Large intestine (tissue), 12 donors: ENCODE measurements at places on chromosomes 1 and 21.

GRCh38 chr1:2556277-2556677 lies at the start of gene TNFRSF14:
Gene TNFRSF14 (plus strand): TSS chr1:2556371. CDS start chr1:2556665, 294 bp downstream.
- H3K36me3 ChIP-seq: peaks cover 35% of the 10 kb centered on the region
- DNase-seq: peak; percentile 61
- peaks cover 55% of the 10 kb centered on the region for H3K4me1 ChIP-seq
- H3K4me3 ChIP-seq: peak within 1 kb of the TSS; percentile 83
- peak within 1 kb of the TSS; percentile 98 for H3K27ac ChIP-seq
- no peaks in the 10 kb centered on the region for H3K27me3 ChIP-seq

DNA sequence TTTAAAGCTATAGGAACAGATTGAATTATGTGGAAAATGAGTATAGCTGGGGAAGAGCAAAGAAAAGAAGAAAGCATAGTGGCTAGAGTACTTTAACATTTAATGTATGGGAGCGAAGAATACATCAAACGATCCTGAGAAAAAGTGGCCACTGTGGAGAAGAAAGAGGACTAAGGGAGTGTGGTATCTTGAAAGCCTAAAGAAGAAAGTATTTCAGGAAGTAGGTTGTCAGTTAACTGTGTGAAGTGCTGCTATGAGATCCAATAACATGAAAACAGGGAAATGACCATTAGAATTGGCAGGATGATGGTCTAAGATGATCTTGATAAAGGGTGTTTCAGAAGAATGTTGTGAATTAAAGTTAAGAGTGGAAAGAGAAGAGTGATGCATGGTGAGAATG lies 219.6 kb upstream of the BEND5 start:
- H3K4me1 ChIP-seq: no peaks in the 10 kb centered on the region
- H3K36me3 ChIP-seq: no peaks in the 10 kb centered on the region
- DNase-seq: no peak
- no peaks in the 10 kb centered on the region for H3K27me3 ChIP-seq
- H3K27ac ChIP-seq: no peak overlapping the region
- no peak overlapping the region for H3K4me3 ChIP-seq

DNA sequence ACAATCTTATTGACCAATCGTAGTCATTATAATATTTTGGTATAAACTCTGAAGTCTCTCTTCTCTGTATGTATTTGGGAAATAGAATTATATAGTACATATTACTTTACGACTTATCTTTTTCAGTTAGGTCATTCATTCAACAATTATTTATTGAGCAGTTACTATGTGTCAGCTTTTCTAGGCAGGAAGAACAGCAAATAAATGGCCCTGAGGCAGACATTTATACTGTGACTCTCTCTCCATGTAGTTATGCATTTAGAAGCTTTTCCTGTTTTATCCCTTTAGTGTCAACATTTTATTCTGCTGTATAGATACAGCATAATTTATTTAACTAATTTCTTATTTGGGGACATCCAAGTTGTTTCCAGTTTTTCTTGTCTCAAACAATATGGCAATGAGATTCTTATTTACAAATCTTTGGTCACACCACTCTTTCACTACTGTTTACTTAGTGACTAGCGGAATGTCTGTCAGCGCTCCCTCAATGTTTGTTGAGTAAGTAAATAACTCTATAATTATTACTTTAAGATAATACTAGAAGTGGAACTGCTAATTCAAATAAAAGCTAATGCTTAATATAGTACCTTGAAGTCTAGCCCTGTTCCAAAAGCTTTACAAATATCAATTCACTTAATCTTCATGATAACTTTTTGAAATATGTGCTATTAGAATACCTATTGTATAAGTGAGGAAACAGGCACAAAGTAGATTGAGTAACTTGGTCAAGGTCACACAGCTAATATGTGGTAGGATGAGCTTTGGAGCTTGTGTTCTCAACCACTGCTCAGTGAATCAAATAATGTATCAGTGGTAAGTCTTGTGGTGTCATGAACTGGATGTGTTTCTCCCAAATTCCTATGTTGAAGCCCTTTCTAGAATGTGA lies 465.6 kb downstream of the SIPA1L2 start:
- no peaks in the 10 kb centered on the region for H3K27me3 ChIP-seq
- H3K27ac ChIP-seq: no peak overlapping the region
- no peaks in the 10 kb centered on the region for H3K4me1 ChIP-seq
- no peak for DNase-seq
- no peak overlapping the region for H3K4me3 ChIP-seq

- H3K4me3 ChIP-seq: no peak overlapping the region
- H3K36me3 ChIP-seq: no peaks in the 10 kb centered on the region
- no peaks in the 10 kb centered on the region for H3K27me3 ChIP-seq
- DNase-seq: no peak
- H3K27ac ChIP-seq: no peak overlapping the region
These were observed 10.1 kb downstream of the NRIP1 start for GRCh38 chr21:15054606-15055239.

GRCh38 chr1:244346972-244347618 lies 104.6 kb downstream of the ADSS2 start:
- H3K27me3 ChIP-seq: no peaks in the 10 kb centered on the region
- DNase-seq: peak; percentile 74
- H3K36me3 ChIP-seq: no peaks in the 10 kb centered on the region
- H3K4me3 ChIP-seq: no peak overlapping the region
- peaks cover 30% of the 10 kb centered on the region for H3K4me1 ChIP-seq
- H3K27ac ChIP-seq: peak overlapping the region; percentile 52

DNA sequence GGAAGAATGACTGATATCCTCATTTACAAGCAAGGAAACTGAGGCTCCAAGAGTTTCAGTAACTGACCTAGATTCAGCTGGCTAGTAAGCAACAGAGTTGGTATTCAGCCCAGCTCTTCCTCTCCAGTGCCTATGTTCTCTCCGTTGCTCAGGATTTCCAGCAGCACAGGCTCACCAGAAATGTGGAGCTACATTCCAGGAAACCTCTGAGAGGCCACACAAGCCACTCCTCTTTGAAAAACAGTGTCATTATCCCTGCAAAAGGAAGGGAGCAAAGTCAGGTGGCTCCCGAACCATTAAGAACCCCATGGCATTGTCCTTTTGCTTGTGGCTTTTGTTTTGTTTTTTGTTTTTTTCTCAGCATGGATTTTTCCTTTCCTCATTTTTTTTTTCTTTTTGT lies 40.6 kb upstream of the DUSP10 start:
- no peaks in the 10 kb centered on the region for H3K27me3 ChIP-seq
- no peak for DNase-seq
- H3K4me3 ChIP-seq: no peak overlapping the region
- H3K27ac ChIP-seq: no peak overlapping the region

DNA sequence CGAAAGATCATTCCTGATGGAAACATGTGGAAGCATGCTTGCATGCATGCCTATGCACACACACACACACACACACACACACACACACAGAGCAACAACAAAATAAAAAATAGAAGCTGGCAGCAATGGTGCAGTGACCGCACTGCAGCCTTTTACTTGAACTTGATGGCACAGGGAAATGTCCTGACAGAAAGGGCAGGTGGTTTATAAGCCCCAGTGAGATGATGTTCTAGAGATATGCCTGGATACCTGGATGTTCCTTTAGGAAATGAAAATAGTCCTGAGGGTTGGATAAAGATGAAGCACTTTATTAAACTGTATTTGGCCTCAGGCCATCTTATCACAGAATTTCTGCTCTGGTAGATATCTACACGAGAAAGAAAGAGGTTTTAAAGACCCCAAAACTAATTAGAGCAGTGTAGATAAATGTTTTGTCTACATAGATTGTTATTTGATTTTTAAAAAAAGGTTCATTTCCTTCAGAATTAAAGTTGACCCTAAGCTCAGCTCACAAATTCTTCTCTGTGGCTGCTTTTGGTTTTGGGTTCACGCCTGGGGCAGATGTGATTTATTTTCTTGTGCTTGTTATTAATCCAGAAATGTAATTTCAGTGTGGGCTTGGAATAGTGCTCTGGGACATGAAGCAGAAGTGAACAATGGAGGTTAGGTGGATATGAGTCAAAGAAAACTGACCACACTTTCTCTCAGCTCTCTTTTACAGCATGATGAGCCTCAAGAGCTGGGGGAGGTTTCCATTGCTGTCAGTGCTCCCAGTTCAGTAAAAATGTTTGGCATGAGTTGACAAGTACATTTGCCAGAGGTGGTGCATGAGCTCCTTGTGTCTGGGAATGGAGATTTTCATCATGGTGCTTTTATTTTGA lies 22.9 kb downstream of the ADAM30 start:
- H3K4me3 ChIP-seq: no peak overlapping the region
- no peak overlapping the region for H3K27ac ChIP-seq
- DNase-seq: no peak
- no peaks in the 10 kb centered on the region for H3K36me3 ChIP-seq
- peaks cover 6% of the 10 kb centered on the region for H3K4me1 ChIP-seq

GRCh38 chr1:113918243-113918642 lies 10.9 kb upstream of the HIPK1 start:
- no peaks in the 10 kb centered on the region for H3K36me3 ChIP-seq
- H3K4me3 ChIP-seq: no peak overlapping the region
- no peaks in the 10 kb centered on the region for H3K4me1 ChIP-seq
- H3K27me3 ChIP-seq: no peaks in the 10 kb centered on the region
- no peak overlapping the region for H3K27ac ChIP-seq

- DNase-seq: no peak
- no peaks in the 10 kb centered on the region for H3K27me3 ChIP-seq
- no peaks in the 10 kb centered on the region for H3K4me1 ChIP-seq
- H3K27ac ChIP-seq: no peak overlapping the region
- H3K4me3 ChIP-seq: no peak overlapping the region
These were observed 12.6 kb upstream of the FMO2 start for GRCh38 chr1:171172471-171172870.

- peaks cover 16% of the 10 kb centered on the region for H3K36me3 ChIP-seq
- H3K27ac ChIP-seq: no peak overlapping the region
- no peaks in the 10 kb centered on the region for H3K27me3 ChIP-seq
- peaks cover 11% of the 10 kb centered on the region for H3K4me1 ChIP-seq
These were observed 11.8 kb downstream of the RCC1 start for GRCh38 chr1:28517649-28517999.

DNA sequence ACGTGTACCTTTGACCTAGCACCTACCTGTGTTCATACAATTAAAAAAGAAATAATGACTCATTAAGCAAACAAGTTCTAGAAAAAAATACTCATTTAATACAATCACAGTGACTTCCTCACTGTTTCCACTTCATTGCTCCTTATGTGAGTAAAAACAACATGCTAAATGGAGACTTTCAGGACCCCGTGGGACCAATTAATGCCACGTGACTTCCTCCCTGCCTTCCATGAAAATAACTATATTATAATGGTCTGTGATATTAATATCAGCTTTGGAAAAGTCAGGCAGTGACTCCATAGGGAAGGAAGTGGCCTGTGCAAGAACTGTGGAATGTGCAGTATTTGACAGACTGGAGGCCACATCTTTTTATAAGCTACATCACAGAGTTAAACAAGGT lies 337.8 kb downstream of the HLX start:
- H3K27ac ChIP-seq: no peak overlapping the region
- H3K4me1 ChIP-seq: no peaks in the 10 kb centered on the region
- no peaks in the 10 kb centered on the region for H3K27me3 ChIP-seq
- DNase-seq: peak; percentile 8
- no peak overlapping the region for H3K4me3 ChIP-seq

DNA sequence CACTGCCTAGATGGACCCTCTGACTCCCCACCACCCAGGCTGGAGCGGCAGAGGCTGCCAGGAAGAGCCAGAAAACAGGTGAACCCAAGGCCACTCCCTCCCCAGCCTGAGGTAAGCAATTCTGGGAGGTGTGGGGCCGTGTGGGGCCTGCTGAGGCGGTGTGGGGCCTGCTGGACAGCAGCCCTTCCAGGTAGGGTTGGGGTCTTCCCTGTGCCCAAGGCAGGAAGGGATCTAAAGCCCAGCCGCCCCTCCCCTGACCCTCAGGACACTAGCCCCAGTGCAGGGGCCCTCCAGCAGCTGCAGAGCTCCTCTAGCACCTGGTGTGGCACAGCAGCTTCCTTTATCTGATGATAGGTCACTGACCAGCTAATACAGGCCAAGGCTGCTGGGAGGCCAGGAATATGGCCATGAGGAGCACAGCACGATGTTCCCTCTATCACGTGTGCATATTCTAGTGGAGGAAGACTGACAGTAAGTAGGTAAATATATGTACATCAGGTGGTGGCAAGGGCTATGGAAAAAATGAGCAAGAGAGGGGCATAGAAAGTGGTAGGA lies 86.9 kb downstream of the IER5 start:
- DNase-seq: peak; percentile 73
- H3K4me1 ChIP-seq: peaks cover 48% of the 10 kb centered on the region
- peak overlapping the region; percentile 94 for H3K27ac ChIP-seq
- H3K27me3 ChIP-seq: no peaks in the 10 kb centered on the region
- peak overlapping the region; percentile 39 for H3K4me3 ChIP-seq
- no peaks in the 10 kb centered on the region for H3K36me3 ChIP-seq

GRCh38 chr1:39195166-39196111 lies 9.1 kb upstream of the MACF1 start:
- H3K27ac ChIP-seq: peak overlapping the region; percentile 54
- no peaks in the 10 kb centered on the region for H3K36me3 ChIP-seq
- H3K4me1 ChIP-seq: peaks cover 8% of the 10 kb centered on the region

- no peaks in the 10 kb centered on the region for H3K36me3 ChIP-seq
- H3K4me1 ChIP-seq: no peaks in the 10 kb centered on the region
- no peak overlapping the region for H3K27ac ChIP-seq
- no peak overlapping the region for H3K4me3 ChIP-seq
These were observed 167.7 kb downstream of the ACTL8 start for GRCh38 chr1:17922833-17923232.

DNA sequence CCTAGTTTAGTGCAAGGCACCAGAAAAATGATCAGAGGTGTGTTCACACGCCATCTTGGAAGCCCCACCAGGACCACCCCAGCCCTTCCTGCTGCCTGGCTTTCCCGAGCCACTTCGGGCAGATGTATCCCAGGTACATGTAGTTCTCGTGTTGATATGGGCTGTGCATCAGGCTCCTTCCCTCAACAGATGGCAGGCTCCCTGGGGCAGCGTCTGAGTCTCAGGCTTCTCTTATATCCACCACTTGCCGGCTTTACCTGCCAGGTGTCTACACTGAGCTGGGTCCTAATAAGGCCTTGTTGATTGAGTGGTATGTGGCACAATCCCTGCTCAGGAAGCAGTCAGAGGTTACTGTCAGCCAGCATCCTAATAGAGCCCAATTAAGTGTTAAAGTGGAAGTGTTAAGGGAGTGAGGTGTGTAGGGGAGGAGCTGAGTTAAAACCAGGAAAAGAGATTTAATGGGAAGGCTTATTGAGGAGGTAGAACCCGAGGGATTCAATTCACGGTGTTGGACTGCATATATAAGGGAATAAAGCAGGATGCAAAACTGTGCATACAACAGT lies 8.5 kb downstream of the GPA33 start:
- no peak overlapping the region for H3K4me3 ChIP-seq
- H3K4me1 ChIP-seq: peaks cover 54% of the 10 kb centered on the region
- no peaks in the 10 kb centered on the region for H3K36me3 ChIP-seq
- H3K27ac ChIP-seq: peak overlapping the region; percentile 90
- peak; percentile 54 for DNase-seq
- no peaks in the 10 kb centered on the region for H3K27me3 ChIP-seq
